IPS DF 6.9 (cell line): ENCODE measurements at places on chromosomes 3 and 15.

GRCh38 chr3:110569073-110569472 is 502.5 kb upstream of the NECTIN3 start:
- no peak for DNase-seq

GRCh38 chr3:69784954-69785514 is 45.8 kb downstream of the MITF start:
- no peak for DNase-seq

DNA sequence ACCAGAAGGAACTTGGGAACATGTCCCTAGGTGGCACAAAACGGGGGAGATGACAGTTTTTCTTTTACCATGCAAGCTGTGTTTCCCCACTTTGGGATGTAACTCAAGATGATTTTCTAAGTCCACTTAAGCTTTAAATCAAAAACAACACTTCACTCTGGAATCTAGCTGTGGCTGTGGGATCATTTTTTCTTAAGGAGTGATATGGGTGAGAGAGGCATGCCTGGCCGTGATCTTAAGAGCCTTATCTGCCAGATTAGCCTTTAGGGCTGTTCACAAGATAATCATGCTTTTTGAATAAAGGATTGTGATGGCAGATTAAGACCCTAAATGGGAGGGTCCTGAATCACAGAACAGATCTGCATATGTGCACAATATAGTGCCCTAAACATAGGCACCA is 384.8 kb upstream of the SEMA6D start:
- no peak for DNase-seq

DNA sequence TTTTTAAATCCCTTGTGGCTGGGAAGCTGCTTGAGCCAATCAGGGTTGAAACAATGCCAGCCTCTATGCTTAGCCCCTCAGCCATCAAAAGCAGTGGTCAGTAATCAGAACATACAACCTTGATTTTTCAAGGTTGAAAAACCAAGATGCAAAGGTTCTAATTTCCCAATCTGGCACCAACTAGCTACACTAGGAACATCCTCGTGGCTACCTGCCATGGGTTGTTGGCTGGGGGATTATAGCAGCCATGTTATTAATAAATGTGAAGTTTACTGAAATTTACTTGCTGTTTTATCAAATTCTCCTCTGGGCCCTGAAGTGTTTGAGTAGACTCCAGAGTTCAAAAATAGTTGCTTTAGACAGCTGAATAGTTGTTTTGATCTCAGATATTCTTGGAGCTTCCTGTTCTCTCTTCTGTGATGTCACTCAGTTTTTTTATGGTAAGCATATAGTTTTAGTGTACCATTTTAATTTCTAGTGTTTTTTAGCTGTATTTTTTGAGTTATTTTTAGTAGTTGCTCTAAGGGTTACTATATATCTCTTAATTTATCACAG is 31.9 kb downstream of the PCCB start:
- no peak for DNase-seq

GRCh38 chr3:5787861-5788488 is 600.5 kb downstream of the EDEM1 start:
- no peak for DNase-seq
